ENCODE measurements at places on chromosomes 11 and 22.

DNA sequence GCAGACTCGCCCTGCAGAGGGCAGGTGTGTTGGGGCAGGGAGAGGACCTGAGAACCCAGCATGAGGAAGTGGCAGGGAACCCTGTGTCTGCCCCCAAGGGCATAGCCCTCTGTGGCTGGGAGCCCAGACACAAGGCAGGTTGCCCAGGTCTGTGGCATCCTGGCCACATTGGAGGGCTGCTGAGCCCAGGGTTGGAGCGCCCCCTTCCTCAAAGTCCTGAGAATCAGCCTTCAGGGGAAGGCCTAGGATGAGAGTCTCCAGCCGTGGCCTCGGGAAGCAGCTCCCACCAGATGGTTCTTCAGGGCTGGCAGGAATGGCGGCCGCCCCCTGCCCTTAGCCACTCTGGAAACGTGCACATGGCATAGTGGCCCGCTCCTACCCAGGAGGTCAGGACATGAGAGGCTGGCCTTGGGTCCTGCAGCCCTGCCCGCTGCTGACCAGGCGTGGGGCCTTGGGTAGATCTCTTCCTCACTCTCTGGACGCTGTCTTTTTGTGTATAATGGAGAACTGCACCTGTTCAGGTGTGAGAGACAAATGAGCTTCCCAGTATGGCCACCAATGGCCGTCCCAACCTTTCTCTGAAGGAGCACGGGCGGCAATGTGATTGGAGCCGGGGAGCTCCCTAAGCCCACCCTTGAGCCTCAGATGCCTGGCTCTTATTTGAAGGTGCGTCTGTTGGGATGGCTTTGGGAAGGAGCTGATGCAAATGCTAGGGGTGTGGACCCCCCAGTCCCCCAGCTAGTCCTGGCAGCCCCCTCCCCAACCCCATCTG, 4.6 kb upstream of the CDC42BPG start:
- peak; percentile 31 for DNase-seq

DNA sequence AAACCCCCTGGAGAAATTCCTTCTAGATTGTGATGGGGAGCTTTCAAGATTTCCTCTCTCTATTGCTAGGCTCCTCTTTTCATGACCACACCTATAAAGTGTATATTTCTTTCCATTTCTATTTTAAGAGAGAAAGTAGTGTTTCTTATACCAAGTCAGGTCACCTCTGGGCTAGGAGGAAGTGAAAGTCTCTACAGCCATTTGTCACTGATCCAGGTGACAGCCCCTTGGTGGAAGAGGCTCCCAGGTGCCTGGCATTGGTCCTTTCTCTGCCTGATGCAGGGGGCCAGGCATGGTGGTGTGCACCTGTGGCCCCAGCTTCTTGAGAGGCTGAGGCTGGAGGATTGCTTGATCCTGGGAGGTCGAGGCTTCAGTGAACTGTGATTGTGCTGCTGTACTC, 64.7 kb downstream of the DHCR7 start:
- no peak for DNase-seq

- DNase-seq = no peak
Observed at GRCh38 chr22:49781289-49781782, 46.3 kb downstream of the BRD1 start.

GRCh38 chr11:36215693-36216060, 73.5 kb downstream of the COMMD9 start:
- no peak for DNase-seq

GRCh38 chr22:46934746-46935491, 172.5 kb downstream of the TBC1D22A start:
- DNase-seq = no peak

- DNase-seq = no peak
Observed at GRCh38 chr22:23123804-23124254, 18.0 kb downstream of the RSPH14 start.

DNA sequence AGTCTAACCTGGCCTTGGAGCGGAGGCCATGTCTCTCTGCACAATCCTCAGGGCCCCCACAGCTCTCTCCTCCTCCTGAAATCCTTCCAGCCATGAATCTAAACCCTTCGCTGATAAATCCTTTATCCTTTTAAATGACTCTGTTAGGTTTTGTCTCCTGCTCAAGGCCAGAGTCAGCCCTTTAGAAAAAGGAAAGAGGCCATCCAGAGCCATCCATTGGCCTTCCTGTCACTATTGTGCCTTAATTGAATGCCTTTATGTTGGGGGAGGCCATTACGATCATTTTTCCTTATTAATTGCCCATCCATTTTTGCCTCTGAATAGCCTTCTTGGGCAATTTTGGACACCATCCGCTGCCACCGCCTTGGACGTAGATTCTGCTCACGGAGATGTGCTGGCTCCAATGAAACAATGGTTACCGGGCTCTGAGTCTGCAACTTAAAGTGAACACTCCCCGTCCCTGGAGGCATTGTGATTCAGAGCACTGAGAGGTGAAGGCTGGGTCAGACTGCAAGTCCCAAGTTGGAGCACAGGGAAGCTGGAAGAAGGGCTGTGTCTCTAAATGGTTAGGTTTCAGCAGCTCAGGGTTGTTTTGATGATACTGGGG, 213.0 kb upstream of the E2F8 start:
- DNase-seq = no peak

DNA sequence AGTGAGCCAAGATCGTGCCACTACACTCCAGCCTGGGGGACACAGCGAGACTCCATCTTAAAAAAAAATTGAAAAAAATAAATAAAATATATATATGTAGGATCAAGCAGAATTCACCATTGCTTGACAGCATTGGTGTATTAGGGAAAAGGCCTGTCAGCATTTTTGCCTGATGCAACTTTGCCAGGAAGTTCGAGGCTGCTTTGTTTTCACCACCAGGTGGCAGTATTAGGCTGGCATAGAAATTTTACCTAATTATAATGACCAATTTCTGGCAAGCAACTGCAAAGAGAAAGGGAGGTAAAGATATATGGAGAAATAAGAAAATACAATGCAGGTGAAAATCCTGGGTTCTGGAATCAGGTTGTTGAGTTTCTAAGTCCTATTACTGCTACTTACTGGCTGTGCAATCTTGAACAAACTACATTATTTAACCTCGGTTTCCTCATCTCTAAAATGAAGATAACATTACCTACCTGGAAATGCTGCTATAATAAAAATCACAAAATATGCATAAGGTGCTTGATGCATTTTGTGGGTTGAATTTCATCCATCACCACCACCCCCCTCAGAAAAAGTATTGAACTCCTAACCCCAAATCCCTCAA, 24.7 kb downstream of the LAYN start:
- peak; percentile 49 for DNase-seq

- no peak for DNase-seq
Observed at GRCh38 chr11:72369743-72370142, 64.6 kb downstream of the CLPB start.

DNA sequence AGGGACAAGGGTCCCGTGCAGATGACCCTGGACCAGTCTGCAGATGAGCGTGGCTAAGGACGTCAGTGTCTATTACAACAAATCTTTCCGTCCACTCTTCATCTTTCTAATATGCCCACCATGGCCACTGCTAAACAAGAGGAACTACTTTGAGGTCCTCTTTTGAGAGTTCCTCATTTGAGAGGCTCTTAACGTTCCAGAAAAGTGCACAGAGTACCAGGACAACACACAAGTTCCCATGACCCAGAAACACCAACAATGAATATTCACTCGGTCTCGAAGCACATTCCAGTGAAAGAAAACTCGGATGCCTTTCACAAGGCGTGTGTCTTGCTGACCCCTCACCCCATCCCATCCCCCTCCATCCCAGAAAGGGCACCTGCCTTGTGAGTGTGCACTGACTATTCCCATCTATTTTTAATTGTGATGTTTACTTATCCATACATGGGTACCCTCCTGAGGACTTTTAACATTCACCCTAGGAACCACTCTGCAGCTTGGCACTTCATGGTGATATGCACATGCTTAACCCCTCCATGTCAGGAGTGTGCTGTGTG, 157.0 kb downstream of the SHANK2 start:
- DNase-seq = no peak

DNA sequence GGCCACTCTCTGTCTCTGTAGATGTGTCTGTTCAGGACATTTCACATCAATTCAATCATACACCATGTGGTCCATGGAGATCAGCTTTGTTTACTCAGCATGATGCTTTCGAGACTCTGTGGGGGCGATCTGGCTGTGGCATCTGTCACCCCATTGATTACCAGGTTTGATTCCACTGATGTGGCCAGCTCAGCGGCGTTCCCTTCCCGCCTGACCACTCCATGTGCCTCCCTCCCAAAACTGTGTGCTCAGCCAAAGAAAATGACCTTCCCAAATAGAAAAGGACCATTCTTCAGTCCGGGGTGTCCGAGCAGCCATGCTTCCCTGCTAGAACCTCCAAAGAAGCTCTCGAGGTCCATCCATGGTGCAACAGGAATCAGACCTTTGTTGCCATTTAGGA, 89.1 kb downstream of the BRD1 start:
- DNase-seq = no peak

GRCh38 chr11:108858622-108859021, 193.8 kb downstream of the DDX10 start:
- no peak for DNase-seq

- no peak for DNase-seq
Observed at GRCh38 chr11:117923773-117924172, 5.4 kb downstream of the TMPRSS13 start.

GRCh38 chr22:44801476-44801875, 49.1 kb downstream of the ARHGAP8 start:
- DNase-seq = no peak

- DNase-seq = no peak
Observed at GRCh38 chr11:128552783-128553661, 34.3 kb downstream of the ETS1 start.

GRCh38 chr11:57480409-57481137, 20.2 kb downstream of the RTN4RL2 start:
- no peak for DNase-seq

GRCh38 chr11:2750101-2750681, 50.4 kb upstream of the KCNQ1OT1 start:
- DNase-seq = no peak

- no peak for DNase-seq
Observed at GRCh38 chr11:131543389-131544025, 173.1 kb downstream of the NTM start.

- no peak for DNase-seq
Observed at GRCh38 chr11:130776061-130776419, 140.2 kb downstream of the SNX19 start.

DNA sequence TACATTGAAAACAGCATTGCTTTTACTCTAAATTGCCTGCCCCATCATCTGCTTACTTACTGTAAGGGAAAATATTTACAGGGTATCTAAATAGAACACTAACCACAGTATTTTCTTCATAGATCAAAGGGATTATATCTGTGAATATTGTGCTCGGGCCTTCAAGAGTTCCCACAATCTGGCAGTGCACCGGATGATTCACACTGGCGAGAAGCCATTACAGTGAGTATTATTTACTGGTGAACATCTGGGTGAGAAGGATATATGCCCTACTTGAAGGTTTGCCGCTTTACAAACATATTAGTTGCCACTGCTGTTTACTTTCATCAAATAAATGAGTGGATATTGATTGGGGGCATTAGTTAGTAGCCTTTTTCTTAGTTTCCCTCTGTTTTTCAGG, 5.9 kb upstream of the CNTF start:
- peak; percentile 24 for DNase-seq

DNA sequence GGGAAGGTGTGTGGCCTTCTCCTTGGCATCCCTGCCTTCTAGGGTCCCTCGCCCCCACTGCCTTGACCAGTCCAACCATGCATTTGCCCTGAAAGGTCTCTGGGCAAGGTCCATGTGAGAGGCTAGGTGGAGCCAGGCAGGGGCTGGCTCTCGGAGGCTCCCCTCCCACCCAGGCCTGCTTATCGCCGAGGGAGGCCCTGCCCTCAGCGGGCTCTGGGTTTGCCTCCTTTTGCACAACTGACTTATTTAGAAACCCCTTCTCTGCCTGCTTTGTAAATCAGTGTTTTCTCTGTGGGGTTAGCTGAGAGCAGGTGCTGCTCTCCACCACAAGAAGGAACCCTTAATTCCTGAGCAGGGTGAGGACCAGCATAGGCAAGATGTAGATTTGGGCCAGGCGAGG, 47.7 kb downstream of the CD82 start:
- no peak for DNase-seq

- no peak for DNase-seq
Observed at GRCh38 chr22:49186762-49187161, 640.9 kb downstream of the BRD1 start.

DNA sequence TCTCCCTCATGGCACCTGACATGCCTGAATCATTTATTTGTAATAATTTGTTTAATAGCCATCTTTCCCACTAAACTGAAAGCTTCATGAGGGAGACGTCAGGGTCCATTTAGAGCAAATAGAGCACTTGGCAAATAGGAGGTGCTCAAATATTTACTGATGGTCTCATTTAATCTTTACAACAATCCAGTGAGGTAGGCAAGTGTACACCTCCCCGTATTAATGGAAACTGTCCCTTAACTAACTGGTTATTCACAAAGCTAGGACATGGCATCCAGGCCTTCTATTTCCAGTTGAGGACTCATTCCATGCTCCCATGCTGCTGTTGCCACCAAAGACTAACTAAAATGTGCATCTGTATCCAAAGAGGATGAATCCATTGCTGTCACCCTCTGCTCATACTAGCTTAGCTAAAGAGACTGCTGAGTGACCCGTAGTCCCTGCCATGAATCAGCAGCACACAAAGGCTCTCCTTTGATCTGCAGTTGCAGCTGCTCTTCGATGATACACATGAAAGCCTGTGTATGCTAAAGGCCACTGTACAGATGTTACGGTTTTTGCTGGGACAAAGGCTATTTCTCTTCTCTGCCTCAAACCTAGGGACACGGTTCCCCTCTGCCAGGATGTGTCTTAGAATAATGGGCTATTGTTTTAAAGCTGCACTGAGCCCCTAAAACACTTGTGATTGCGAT, 82.6 kb downstream of the RAB30 start:
- DNase-seq = no peak

GRCh38 chr11:12834630-12835029, 160.4 kb downstream of the TEAD1 start:
- DNase-seq = no peak
